Right cardiac atrium (tissue), 5 donors: ENCODE measurements at places on chromosomes 6 and 20. TPM values are rescaled to one million over a fixed set of nuclear protein-coding genes. Genes with fewer than 3 reads are reported as not detected.

Gene KHDC1L
- not detected for total RNA-seq

Gene GPRC6A
- not detected for total RNA-seq

Gene PHF3
- 42.3 TPM for total RNA-seq

- peak; percentile 94 for DNase-seq
These were observed at the start of gene DSE for GRCh38 chr6:116370760-116371119. TSS of gene DSE (plus strand) at chr6:116370947. CDS start at chr6:116399251, 28,304 bp downstream.

GRCh38 chr6:158242071-158242606 lies 70.1 kb upstream of the TULP4 start:
- no peak for DNase-seq

GRCh38 chr6:4349323-4349722 lies 213.9 kb upstream of the ECI2 start:
- no peak for DNase-seq

DNA sequence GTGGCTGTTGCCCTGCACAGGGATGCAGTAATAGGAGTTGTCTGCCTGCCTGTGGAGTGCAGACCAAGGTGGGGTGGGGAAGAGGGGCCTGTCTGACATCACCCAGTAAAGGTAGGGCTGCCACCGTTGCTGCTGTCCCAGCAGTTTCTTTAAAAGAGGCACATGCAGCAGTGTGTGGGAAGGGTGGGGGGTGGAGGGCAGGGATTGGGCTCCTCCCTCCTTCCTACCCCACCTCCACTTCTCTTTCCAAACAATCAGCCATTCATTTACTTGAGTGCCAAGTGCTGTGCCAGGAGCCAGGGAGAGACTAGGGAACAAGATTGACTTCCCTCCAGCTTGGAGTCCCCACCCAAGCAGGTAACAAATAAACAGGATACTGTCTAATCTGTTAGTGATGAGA lies 66.8 kb upstream of the MYL9 start:
- no peak for DNase-seq

Gene SOBP
- total RNA-seq: 19.3 TPM

Gene MLN
- not detected for total RNA-seq

- DNase-seq: no peak
These were observed 4.4 kb upstream of the KCNS1 start for GRCh38 chr20:45105317-45105716.

- DNase-seq: no peak
These were observed 61.7 kb downstream of the GNAS-AS1 start for GRCh38 chr20:58788896-58789544.

DNA sequence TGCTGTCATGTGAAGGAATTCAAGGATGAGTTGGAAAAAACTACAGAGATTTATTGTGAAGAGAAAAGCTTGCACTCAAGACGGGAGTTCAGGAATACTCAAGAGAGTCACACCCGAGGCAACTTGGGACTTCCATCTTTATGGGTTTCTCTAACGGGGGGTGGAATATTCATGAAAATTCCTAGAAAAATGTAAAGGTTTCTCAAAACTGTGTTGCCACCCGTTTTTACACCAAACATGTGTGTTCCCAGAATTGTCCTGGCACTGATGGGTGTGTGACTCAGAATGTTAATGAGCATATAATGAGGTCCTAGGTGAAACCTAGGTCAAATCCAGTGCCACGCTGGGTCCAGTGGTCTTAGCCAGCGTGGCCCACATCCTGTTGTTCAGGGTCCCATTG lies 381.5 kb downstream of the CDH26 start:
- no peak for DNase-seq

DNA sequence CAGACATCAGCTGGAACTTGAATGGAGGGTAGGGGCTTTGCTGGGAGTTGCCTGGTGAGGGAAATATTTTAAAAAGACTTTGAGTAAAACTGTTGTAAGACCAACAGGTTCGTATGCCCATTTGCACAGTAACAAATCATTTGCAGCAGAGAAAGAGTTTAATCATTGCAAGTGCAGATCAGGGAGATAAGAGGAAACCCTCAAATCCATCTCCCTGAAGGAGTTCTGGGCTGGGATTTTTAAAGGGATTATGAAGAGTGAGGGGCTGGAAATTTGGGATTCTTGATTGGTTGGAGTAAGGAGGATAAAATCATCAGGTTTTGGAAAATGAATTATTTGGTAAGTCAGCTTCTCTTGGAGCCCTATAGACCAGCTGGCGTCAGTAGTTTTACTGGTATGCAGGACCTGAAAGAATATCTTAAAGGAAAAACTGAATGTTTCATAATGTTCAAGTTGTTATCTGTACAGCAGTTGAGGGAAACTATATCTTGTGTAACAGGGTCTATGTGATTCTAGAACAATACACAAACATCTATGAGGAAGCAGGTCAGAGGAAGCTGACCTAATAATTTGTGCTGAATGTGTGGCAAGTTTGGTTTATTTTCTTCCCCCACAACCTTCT lies 295.5 kb downstream of the PLCB1 start:
- no peak for DNase-seq

DNA sequence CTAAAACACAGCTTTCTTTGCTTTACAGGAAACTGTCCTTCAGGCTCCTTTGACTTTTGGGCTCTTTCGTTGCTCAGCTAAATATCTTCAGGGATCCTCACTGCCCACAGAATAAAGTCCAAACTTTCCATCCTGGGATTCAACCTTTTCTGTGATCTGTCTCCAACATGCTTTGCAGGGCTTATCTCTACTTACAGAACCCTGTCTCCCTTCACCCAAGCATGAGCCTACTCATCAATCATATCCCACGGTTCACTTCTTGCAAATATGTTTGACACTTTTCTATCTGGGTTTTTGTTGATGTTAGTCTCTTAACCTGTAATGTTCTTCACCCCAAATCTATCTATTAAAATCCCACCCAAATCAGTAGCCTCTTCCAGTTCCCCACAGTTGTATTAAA lies 327.3 kb upstream of the RNF24 start:
- DNase-seq: no peak

GRCh38 chr20:33866398-33867100 lies 55.4 kb downstream of the CHMP4B start:
- DNase-seq: no peak

DNA sequence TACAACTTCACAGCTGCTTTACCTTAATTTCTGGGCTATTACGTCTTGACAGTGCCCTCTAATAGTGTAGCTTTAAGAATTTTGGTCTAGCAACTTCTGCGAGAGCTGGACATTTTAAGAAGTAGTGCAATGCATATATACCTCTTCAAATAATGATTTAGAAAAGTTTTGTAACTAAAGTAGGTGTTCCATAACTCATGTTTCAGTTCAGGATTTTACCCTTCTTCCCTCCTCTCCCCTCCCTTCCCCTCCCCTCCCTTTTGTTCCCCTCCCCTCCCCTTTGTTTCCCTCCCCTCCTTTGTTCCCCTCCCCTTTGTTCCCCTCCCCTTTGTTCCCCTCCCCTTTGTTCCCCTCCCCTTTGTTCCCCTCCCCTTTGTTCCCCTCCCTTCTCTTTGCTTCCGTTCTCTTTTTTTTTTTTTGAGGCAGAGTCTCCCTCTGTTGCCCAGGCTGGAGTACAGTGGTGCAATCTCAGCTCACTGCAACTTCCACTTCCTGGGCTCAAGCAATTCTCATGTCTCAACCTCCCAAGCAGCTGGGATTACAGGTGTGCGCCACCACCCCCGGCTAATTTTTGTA lies 28.8 kb upstream of the TRAM2 start:
- no peak for DNase-seq

DNA sequence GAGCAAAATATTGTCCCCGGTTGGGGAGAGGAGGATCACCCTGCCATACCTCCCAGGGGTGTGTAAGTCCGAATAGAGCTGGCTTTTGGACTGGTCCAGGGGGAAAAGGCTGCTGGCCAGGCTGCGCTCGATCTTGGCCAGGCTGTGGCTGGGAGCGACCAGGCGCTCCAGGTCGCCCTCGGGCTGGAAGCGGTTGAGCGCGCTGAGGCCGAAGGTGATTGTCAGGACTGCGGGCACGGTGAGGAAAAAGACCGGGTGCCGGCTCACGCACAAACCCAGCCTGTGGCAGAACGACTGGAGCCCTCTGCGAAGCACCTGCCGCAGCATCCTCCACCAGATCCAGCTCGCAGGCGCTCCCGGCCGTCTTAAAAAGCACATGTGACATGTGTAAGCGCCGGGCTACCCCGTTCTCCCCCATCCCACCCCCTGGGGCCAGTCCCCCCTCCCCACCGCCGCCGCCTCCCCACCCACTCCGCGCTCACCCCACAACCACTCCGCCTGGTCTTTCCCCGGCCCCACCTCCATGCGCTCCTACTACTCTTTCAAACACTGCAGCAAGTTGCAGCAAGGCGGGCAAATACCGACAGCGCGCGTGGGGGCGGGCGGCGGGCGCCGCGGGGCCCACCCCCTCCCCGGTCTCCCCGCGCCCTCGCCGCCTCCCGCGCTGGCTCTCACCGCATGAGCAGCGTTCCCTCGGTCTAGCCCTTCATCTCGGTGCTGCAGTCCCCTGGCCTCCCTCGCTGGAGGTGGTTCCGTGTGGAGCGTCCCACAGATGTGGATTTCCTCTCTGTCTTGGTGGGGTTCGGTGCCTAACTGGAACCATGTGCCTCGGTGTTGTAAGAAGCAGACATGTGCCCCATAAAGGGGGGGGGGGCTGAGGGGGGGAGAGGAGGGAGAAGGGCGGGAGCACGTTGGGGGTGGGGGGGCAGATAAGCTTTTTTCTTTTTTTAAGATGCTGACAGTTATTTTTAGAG lies 42.4 kb downstream of the PTCHD4 start:
- peak; percentile 33 for DNase-seq

- no peak for DNase-seq
These were observed 120.2 kb upstream of the MAP3K4 start for GRCh38 chr6:160871320-160871719.

DNA sequence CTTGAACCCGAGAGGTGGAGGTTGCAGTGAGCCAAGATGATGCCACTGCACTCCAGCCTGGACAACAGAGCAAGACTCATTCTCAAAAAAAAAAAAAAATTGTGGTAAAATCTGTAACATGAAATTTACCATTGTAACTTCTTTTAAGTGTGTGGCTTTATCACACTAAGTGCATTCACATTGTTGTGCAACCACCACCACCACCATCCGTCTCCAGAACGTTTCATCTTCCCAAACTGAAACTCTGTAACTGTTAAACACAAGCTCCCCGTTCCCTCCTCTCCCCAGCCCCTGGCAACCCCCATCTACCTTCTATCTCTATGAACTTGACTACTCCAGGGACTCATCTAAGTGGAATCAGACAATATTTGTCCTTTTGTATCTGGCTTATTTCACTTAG lies 29.7 kb downstream of the PDRG1 start:
- DNase-seq: no peak

GRCh38 chr6:8803181-8803760 lies 367.9 kb upstream of the SLC35B3 start:
- no peak for DNase-seq
